Glomerular endothelial cell (primary cell): ENCODE measurements at places on chromosomes 7 and 10.
A peak's percentile ranks its signal among the peaks of the same experiment; 100 is the strongest.

DNA sequence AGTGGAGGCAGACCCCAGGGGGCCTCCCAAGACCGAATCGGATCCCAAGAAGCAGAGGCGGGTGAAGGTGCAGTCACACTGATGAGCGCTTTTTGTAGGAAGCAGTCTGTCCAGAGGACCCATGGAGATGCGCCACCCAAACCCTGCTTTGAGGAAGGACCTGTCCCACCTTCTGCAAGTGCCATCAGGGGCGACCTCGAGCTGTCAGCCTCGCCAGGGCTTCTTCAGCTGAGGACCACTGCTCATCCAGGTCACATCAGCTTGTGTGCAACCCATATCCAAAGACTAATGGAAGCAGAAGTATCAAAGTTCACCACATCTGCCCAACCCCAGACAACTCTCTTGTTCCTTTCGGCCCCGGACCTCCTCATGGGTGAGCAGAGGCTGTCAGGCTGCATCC, 61.5 kb downstream of the KCNH2 start:
- DNase-seq = no peak

- no peak for DNase-seq
Observed at GRCh38 chr10:4684434-4684833, 141.6 kb upstream of the AKR1E2 start.

GRCh38 chr10:86064931-86065662, 301.5 kb downstream of the GRID1 start:
- DNase-seq = no peak

DNA sequence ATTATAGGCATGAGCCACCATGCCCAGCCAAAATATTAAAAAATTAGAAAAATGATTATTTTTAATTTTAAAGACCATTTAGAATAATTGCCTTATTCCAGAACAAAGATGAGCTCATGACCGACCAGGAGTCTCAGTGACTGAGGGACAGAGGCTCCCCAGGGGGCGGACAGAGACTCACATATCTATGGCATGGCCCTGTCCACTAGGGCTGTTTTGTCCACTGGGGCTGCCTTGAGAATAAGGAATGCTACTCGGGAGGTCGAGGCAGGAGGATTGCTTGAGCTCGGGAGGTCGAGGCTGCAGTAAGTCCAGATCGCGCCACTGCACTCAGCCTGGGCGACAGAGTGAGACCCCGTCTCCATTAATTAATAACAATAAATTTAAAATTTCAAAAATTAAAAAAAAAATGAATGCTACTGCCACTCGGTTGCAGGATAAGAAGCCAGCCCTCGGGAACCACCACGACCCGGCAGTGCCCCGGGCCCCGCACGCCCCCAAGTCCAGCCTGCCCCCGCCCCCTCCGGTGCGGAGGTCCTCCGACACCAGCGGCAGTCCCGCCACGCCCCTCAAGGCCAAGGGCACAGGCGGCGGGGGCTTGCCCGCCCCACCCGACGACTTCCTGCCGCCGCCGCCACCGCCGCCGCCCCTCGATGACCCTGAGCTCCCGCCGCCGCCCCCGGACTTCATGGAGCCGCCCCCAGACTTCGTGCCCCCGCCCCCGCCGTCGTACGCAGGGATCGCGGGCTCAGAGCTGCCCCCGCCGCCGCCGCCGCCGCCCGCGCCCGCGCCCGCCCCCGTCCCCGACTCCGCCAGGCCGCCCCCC, 128.6 kb downstream of the APBB1IP start:
- no peak for DNase-seq

GRCh38 chr7:1385809-1386622, 73.3 kb downstream of the MICALL2 start:
- no peak for DNase-seq

- DNase-seq = no peak
Observed at GRCh38 chr7:100019908-100020307, 4.5 kb downstream of the ZKSCAN1 start.

DNA sequence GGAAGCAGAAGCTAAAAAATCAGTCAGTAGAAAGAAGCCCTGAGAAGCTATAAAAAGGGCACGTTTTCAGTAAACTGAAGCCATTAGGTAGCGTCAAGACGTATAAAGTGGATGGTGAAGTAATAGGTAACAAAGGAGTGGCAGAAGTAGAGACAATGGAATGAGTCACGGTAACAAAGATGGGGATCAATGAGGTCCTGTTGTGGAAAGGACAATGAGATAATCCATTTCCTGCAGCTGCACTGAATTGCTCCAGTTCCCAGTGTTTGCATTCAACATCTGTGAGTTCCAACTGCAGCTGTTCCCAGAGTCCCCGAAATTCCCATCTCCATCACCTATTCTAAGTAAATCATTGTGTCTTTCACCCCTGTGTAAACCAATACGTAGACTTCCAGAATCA, 4.8 kb upstream of the HYCC1 start:
- DNase-seq = peak; percentile 29

DNA sequence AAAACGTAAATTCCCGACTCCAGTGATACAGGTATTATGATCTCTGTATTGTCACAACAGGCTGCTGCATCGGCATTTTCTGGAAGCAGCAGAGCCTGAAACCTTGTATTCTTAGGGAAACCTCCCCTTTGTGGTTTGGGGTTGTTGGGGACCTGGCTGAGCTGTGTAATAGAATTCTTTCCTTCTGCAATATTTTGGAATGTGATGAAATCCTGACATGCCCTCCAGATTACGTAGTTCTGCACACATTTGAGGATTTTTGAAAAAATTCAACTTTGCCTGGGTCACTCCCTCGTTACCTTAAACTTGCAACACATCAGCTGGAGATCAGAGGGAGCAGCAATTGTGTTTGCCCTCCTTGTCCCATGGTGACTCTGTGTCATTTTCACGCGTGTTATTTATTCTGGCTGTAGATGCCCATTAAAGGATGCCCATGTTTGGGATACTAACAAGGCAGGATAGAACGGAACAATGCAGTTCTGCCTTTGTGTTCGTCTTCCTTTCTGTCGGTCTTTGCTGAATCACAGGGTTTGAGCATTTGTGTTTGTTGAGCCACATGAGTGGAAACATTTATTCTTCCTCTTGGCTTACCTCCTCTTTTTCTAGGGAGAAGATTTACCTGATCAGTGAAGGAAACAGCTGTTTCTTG, 181.7 kb downstream of the TCF7L2 start:
- no peak for DNase-seq

DNA sequence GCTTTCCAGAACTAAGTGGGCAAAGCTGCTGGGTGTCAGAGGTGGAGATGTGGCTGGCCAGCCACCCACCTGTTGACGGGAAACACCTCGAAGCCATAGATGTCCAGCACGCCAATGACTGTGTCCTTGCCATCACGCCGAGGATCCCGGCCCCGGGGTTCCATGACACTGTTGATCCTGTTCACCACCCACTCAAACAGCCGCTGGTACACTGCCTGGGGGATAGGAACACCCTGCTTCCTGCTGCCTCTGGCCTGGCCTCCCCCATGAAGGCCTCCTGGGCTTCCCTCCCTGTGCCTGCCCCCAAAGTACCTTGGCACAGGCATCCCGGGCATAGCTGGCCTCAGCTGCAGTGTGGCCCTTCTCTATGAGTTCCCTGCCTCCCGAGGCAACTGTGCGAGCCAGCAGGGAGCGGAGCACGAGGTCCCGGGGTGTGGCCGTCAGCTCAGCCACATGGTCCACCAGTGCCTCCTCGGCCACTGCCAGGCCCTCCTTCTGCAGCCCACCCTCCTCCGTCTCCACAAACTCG, 8.2 kb downstream of the MYO1G start:
- no peak for DNase-seq

DNA sequence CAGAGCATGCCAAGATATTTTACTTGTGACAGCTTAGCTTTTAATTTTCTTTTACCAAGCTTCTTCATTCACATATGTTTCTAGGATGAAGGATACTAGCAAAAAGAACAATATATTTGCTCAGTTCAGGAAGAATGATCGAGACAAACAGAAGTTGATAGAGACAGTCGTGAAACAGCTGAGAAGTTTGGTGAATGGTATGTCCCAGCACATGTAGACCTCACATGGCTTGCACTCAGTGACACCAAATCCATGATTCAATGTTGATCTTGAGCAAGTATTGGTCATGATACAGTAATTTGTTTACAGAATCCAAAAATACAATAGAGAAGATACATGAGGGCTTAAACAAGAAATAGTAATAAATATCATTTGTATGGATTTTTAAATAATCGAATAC, 2.5 kb upstream of the CYP26C1 start:
- no peak for DNase-seq

DNA sequence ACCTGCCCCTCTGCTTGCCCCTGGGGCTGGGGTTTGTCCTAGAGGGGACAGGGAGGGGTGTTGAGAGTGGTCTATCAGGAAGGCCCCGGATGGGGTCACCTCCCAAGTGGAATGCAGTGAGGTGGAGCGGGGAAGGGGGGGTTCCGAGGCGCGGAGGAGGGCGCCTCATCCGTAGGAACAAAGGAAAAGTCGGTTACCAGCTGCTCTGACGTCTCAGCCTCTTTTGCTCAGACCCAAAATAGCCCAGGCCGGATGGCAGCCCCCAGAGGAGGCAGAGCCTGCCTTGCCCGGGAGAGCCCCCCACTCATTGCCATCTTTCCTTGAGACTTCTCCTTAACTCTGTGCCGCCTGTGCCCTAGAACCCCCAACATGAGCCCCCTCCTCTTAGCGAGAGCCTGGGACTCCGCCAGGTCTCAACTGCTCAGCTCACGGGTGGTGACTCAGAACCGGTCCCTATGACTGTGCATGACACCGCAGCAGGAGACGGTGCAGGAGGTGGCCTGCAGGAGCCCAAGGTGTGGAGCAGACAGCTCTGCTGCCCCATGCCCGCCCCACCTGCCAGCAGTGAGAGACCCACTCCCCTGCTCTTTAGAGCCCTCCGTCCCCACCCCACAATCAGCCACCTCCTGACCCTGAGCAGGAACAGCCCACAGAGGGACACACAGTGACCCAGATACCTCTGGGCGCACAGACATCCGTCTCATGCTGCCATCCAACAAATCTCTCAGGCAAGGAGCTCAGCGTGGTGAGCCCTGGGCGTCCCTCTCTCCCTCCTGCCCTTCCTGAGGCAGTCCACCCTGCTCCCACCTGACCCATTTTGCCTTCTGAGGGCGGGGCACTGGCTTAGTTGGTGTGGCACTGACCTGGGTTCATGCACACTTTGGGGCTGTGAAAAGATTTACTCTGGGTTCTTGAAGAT, 13.1 kb downstream of the STX1A start:
- DNase-seq = no peak

DNA sequence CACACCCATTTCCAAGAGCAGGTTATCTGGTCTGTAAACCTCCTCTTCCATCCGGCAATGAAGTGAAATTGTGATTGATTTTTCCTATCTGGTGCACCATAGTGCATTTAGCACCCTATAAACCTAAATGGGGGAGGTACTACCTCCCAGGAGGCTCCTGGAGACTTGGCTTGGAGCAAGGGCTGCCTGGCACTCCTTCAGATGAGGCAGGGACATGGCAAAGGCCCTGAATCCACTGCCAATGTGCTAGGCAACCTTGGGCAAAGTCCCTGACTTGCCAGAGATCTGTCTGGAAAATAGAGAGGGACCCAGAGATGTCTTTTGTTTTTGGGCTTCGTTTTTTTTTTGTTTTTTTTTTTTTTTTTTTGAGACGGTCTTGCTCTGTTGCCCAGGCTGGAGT, 6.7 kb upstream of the GRID1 start:
- DNase-seq = no peak

- DNase-seq = no peak
Observed at GRCh38 chr10:50464004-50464409, 159.7 kb downstream of the SGMS1 start.

DNA sequence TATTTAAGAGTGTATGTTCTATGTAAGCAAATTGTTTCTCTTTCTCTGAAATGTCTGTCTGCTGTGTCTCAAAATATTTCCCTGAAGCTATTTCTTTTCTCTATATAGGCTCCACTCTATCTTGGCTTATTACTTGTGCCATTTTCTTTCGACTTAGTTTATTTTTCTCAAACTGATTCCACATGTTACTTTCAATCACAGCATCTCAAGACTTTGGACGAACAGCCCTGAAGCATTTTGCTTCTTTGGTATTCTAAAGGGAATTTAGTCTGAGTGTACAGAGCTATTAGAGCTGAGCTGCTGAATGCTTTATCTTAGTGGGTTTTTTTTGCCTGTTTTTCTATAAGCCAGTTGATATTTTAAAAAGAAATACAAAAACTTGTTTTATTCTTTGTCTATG, 95.7 kb downstream of the PLXDC2 start:
- no peak for DNase-seq

DNA sequence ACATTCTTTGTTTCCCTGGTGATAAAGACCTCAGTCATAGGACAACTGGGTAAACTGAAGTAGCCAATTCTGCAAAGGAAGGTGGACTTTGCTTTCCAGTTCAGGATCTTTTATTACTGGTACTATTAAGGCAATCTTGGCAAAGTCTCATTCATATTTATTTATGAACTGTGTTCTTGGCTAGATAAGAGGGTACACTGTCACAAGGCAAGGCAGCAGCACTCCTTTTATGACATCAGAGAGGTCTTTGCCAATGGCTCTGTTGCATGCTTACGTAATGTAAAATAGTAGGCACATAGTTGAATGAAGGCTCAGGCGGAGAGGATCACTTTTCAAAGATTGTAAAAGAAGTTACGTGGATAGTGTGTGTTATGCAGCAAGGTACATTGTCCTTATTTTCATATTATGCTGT, 63.7 kb upstream of the PDK4 start:
- DNase-seq = no peak

GRCh38 chr7:132614428-132615318, 38.4 kb upstream of the PLXNA4 start:
- no peak for DNase-seq

DNA sequence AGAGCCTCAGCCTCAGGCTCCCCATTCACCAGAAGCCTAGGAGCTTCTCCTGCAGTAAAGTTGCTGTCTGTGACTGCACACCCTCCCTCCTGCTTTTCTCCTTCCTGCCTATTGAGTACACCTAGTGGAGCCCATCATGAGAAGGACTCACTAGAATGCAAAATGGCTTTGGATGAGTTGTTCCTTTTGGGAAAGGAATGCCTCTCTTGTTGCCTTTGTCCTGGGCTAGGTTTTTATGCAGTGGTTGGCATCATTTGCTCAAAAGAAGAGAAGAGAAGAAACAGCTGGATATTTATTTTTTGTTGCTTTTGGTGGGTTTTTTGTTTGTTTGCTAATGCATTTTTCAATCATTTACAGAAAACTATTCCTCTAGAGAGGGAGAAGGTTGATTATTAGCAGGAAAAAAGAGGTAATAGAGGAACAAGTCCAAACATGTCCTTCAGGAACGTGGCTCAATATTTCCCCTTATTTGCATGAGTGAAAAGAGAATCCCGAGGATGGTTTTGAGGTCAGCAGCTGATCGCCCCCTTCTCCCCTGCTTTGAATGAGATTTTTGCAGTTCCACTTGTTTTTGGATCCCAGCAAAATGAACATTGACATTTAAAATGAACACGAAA, 369.9 kb upstream of the NRP1 start:
- no peak for DNase-seq

- DNase-seq = no peak
Observed at GRCh38 chr7:53035499-53036412, at the start of gene POM121L12. POM121L12 (plus strand) TSS chr7:53035633; CDS start chr7:53035672, 39 bp downstream.

DNA sequence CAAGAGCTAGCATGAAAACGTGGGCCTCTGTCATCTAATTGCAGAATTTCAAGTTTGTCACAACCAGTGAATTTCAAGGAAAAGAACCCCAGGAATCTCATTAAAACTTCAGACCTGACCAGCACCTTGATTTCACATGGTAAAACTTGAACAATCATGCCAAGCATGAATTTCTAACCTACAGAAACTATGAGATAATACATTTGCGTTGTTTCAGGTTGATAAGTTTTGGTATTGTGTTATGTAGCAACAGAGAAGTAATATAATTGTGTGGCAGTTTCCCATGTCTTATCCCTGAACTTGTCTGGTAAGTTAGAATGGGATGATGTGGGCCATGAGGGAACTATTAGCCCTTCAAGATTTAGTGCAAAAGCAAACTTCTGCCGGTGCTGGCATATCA, 530.1 kb downstream of the ANKRD7 start:
- no peak for DNase-seq
